Central memory CD8-positive, alpha-beta T cell (primary cell): ENCODE measurements at places on chromosomes 5 and 9.

DNA sequence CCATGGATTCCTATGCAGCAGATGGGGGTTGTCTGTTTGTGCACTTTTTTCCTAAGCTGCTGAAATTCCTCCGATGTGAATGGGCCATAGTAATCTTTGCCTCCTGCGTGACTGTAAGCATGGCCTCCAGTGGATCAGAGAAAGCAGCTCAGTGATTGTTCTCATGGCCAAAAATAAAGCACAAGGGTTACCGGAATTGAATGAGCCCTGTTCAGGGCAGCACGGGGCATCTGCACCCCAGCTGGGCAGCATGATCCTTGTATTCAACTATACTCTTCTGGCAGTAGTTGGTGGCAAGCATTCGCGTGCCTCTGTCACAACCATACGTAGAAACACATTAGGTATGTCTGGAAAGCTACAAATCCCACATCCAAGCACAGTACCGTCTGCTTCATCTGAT is 193.9 kb downstream of the RORB start:
- no peak for DNase-seq

DNA sequence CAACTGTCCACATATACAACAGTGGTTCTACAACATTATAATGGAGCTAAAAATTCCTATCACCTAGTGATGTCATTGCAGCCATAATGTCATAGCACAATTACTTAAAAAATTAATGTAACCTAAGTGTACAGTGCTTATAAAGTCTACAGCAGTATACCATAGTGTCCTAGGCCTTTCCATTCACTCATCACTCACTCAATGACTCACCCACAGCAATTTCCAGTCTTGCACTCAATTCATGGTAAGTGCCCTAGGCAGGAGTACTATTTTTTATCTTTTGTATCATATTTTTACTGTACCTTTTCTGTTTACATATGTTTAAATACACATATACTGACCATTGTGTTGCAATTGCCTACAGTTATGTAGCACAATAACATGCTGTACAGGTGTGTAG is 9.6 kb upstream of the PUM3 start:
- DNase-seq, result no peak

DNA sequence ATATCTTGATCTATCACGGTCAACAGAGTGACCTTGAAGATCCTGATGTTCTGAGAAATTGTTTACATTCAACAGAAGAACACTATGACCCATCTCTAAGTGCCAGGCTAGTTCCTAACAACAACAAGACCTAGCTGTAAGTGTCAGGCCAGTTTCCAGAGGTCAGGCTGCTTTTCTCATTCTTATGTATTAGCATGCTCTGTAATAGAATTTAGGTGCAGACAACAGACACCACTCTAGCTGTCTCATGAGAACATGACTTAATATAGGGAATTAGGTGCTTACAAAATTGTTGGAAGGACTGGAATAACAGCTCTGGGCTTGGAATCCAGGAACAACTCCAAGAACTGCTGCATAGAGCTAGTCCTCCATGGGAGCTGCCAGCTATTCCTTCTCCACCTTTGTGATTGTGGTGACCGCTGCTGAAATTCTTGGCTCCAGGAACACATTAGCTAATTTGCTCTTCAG is 138.7 kb downstream of the SNX18 start:
- DNase-seq, result no peak

GRCh38 chr9:27412963-27413362 is 111.1 kb upstream of the IFNK start:
- DNase-seq, result no peak

DNA sequence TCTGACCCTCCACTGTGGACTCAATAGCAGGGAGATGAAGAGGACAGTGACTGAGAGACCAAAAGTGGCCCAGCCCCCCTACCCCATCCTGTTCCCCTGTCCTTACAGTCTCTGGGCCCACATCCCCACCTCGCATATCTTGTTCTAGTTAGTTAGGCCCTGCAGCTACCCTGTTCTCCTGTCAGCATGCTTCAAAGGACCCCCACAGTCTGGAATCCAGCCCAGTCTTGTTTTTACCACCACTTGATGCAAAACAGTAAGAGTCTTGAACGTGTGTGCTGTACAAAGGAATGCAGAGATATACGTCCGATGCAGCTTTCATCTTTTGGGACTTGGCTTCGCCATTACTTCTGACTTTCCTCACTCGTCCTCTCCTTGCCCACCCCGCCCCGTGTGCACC is 12.2 kb upstream of the POMT1 start:
- DNase-seq, result no peak

- DNase-seq, result no peak
Observed at GRCh38 chr5:153968761-153969562, 69.7 kb downstream of the FAM114A2 start.
